ENCODE measurements at places on chromosomes 1 and 21.

GRCh38 chr21:38080888-38081287, 164.6 kb upstream of the KCNJ6 start:
- no peak for DNase-seq

GRCh38 chr1:16158025-16158424, 2.2 kb upstream of the EPHA2 start:
- DNase-seq: no peak

DNA sequence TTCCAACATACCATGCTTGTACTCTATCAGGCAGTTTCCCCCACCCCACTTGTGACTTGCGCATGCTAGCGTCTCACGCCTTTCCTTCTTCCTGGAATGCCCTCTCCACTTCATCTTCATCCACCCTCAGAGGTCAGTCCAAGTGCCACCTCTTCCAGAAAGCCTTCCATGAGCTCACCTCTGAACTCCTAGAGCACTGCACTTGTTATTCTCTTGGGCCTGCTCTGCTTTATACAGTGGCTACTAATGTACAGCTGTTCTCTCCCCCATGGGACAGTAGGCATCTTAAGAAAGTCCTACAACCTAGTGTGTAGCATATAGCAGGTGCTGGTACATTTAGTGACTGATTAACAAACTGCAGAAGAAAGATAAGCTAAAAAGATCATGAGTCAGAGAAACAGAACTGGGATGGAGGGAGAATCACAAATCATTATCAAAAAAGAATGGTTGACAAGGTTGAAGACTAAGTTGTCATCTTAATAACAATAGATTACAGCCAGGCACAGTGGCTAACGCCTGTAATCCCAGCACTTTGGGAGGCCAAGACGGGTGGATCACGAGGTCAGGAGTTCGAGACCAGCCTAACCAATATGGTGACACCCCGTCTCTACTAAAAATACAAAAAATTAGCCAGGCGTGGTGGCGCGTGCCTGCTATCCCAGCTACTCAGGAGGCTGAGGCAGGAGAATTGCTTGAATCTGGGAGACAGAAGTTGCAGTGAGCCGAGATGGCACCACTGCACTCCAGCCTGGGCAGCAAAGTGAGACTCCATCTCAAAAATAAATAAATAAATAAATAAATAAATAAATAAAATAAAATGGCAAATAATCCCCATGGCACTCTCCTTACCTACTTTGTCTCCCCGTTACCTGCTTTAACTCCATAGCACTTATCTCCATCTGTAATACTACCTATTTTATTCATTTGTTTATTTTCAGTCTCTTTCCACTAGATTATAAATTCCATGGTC, 16.3 kb upstream of the TSPAN1 start:
- DNase-seq: no peak

GRCh38 chr1:6285336-6285735, 24.4 kb upstream of the GPR153 start:
- DNase-seq: no peak

DNA sequence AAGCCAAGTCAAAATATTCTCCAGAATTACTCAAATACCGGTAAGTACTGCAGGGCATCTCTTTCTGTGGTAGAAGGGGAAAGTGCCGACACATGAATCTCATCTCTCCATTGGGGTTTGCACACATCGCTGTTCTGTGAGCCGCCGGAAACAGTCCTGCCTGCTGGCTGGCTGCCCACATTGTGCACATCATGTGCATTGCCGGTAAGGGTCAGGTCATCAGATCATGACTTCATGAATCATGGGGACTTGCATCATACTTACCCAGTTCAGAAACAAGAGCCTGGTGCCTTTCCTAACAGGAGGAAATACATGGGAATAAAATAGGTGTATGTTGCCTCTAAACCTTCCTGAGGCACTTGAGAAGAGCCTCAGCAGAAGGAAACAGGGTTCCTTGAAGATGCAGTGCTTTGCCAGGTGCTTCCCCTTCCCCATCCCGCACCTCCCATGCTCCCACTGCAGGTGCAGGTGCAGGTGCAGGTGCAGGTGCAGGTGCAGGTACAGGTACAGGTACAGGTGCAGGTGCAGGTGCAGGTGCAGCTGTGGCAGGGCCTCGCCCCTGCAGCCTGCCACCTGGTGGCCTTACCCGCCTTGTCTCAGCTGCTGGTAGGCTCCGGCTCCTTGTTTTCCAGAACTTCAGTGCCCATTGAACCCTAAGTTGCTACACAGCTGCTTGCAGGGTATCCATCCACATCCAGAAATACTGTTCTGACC, 26.5 kb downstream of the GPR137B start:
- DNase-seq: no peak

- DNase-seq: no peak
These were observed 11.9 kb upstream of the PKNOX1 start for GRCh38 chr21:42962380-42963007.

All from left renal cortex interstitium (tissue), 4 donors.